ENCODE measurements at places on chromosomes 4 and X.

DNA sequence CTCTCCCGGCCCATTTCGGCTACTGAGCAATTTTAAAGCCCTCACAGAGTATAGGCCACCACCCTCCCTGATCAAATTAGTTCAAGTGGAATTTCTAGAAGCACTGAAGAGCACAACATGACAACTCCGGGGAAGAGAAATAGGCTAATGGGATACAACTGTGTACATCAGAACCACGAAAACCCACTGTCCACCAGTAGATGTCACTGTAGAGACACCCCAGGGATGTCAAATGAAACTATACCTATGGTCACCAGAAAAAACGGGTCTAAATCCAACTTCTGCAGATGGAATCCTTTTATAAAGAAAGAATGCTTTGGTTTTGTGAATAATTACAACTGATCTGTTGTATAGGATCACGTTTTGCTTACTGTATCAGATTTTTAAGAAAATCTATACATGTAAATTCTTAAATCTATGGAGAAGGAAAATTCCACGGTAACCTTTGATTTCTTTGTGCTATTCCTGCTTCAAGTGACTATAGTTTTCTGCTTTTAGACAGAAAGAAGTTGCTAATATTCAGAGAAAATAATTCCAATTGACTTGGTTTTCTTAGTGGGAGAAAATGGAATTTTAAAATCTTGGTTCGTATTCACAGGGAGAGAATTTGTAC, 29.5 kb upstream of the MAP3K15 start:
- no peak for DNase-seq

GRCh38 chrX:47902161-47902560, 65.5 kb downstream of the ZNF81 start:
- no peak for DNase-seq

DNA sequence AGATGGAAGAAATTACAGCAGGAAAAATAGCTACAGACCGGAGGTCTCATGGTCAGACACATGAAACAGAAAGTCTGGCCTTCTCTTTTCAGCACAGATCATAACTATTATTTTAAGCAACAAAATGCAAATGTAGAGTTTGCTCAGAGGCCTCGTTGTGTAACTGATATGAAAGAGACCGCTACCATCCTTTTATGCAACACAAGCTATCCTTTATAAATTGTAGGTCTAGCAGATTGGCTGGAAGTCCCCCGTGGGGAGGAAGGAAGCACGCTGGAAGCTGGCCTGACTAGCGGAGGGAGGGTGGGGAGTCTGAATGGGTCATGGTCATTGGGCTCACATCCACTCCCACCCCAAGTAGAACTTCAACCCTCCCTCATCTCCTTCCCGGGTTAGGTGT, 27.7 kb downstream of the DMP1 start:
- DNase-seq: no peak

DNA sequence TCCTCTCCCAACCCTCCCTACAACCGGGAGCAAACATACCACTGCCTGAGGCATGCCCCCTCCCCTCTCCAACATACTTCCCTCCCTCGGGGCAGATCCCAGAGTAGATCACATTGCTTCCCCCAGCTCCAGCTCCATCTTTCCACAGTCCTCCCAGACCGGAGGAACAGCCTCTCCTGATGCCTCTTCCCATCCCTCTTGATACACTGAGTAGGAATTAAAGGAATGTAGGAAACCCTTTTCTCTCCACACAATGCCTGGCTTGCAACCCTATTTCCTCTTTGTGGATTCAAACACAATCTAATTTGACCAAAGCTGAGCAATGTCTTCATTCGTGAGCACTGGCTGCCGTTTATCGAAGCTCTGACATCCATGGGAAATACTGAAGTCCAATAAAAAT, 339.8 kb downstream of the BCOR start:
- DNase-seq: no peak

DNA sequence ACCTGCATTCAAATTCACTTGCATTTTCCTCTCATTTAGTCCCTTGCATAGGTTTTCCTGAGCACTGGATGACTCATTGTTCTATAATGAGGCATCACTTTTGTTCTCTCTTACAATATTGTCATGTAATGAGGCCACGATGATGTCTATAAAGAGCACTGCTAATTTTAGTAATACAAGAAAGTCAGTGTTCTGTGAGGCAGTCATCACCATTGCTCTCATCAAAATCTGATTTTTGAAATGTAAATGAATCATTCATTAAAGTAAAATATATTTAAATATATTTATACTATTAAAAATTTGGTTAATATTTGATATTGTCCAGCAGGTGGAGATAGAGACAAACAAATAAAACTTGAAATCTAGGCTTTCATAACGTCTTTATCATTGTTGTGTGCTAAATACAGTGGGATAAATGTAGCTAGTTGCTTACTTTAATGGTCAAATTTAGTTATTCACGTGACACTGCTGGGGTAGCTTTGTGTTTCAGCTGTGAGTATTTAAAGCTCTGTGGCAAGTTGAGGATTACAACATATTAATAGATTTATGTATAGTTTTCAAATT, 15.4 kb downstream of the HMGB2 start:
- DNase-seq: no peak

DNA sequence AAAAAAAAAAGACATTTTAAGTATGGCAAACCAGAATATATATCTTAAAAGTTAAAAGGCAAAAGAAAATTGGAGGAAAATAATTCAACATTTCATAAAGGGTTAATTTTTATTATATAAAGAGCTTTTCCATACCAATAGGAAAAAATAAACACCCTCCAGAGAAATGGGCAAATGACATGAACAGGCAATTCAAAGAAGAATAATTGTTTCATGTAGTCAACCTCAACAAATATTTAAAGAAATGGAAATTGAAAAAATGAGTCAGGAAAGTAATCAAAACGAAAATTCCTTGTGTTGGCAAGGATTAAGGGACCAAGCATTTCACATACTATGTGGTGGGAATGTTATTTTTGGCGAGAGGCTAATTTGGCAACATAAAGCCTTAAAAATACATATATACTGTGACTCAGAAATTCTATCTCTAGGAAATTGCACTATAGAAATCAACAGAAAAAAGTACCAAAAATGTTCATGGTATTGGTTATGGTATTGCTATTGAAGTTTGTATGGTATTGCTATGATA, 87.6 kb downstream of the HAUS3 start:
- no peak for DNase-seq

DNA sequence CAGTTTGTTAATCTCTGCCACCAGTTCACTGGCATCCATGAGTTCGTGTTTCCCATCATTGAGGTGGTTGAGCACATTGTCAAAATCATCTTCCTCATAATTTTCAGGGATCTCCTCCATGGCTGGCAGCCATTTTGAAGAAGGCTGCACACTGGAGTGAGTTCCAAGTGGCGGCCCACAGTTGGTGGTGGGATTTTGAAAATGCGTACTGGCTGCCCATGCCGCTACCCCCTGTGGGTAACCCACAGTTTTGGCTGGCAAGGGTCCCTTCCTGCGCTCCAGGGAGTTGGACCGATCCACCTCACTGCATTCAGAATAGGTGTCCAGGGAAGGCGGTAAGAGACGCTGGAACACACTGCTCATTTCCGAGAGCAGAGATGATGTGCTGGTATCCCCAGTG, 11.2 kb downstream of the PCDH18 start:
- DNase-seq: no peak

DNA sequence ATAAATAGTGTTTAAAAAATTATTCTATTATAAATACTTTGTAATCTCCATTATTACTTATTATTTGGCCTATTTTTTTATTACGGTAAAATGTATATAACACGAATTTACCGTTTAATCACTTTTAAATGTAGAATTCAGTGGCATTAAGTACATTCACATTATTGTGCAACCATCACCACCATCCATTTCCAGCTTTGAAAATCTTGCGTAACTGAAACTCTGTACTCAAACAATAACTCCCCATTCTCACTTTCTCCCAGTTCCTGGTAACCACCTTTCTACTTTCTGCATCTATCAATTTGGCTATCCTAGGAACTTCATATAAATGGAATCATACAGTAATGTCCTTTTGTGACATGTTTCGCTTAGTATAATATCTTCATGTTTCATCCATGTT, 45.7 kb downstream of the PASD1 start:
- DNase-seq: no peak

DNA sequence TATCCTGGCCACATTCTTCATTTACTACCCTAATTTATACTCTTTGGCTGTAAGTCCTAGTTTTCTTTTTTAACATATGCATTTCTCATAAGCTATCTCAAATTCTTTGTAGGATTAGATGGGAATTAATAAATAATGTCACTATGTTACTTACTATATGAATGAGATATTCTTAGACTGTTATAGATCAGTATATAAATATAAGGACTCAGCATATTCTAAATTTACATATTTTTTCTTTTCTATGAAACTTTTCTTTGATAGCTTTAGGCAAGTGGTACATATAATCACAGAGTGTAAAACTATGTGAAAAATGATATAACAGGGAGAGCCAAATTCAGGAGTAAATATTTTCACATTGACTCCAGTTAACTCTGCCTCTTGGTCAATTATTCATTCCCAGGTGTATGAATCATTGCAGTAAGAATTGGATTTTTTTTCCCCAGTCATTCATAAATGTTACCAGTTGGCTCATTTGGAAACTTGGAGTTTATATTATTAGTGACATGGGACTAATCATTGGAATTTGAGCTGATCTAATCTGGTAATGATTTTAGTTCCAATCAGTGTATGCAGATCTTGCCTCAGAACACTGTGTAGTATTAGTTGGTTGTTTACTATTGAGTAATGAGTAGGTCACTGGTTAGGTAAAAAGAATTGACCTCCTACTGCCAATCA, 25.3 kb downstream of the FHIP1A start:
- no peak for DNase-seq

DNA sequence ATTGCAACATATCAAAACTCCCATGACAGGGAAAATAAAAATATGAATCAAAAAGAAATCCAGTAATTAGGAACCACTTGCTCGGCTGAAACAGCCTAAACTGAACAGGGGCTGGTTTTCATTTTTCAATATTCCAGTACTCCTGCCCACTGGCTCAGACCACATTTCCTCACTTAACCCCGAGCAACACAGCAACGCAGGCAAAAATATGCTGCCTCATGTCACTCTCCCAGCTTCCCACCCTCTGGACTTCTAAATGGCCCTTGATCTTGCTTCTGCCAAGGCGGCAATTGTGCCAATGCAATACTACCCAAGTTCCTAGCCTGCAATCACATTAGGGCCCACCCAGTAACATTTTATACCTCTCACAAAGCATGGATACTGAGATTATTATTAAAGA, 30.6 kb downstream of the USP46 start:
- no peak for DNase-seq

GRCh38 chr4:140111256-140111655, 42.7 kb downstream of the MAML3 start:
- DNase-seq: no peak

DNA sequence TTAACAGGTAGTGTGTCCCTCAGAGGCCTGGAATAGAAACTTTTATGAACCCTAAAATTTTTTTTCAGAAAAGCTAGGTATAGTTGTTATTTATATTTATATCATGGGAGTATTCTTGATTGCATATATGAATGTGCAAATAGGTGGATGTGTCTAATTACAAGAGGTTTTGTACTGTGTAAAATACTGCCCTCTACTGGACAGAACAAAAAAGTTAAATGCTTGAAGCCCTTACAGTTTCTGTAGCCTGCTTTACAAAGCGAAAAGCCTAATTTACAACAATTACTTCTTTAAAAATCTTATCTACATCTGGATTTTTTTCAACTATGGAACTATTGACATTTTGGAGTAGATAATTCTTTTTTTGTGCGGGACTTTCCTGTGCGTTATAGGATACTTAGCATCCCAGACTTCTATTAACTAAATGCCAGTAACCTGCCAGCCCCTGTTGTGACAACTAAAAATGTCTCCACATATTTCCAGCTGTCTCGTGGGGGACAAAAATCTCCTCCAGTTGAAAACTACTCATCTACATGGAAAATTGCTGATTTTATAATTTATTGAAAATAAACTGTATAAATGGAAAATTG, 35.1 kb downstream of the ENPEP start:
- DNase-seq: no peak

- no peak for DNase-seq
These were observed 18.6 kb upstream of the TEX13B start for GRCh38 chrX:108000751-108001150.

DNA sequence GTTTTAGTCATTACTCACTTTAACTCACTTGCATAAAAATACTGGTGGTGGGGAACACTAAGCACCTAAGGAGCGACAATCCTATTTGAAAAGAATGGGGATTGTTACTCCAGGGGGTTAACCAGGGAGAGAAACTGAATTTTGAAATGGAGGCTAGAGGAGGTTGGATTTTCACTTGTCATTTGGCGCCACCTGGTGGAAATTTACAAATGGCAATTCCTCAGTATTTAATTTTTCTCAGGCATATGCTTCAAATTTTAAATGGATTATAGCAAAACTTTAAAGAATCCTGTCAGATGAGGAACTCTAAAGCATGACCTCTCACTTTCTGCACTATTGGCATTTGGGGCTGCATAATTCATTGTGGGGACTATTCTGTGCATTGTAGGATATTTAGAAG, 2.7 kb upstream of the GEMIN8 start:
- peak; percentile 24 for DNase-seq

DNA sequence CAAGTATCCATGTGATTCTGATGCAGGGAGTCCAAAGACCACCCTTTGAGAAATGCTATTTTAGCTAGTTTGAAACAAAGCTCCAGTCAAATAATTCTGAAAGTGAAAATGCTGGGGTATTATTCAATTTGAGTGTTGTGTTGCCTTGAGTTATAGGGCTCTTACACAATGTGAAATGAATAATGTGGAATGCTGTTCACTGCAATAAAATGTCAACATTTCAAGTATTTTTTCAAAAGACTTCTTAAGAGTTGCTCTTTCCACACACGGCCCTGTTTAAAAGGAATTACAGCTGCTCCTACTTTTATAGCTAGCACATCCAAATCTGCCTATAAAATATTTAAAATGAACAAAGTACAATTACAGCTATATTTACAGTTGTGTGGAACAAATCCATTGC, 27.5 kb upstream of the PLS3 start:
- no peak for DNase-seq

DNA sequence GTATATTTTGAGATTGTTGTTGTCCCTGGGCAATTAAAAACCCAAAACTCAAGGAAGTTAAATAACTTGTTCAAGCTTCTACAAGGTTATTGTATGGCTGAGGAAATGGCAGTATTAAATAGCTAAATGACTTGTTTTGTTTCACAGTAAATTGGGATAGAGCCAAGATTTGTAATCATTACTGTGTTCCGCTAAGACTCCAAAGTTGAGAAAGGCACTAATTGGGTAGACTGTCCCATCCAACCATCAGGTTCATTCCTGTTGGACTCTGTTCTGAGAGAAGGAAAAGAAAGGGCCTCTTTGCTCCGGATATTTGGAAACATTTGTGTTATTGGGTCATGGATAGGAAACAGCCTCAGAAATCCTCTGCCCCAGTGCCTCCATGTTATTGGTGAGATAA, 82.2 kb downstream of the DCLK2 start:
- DNase-seq: no peak

DNA sequence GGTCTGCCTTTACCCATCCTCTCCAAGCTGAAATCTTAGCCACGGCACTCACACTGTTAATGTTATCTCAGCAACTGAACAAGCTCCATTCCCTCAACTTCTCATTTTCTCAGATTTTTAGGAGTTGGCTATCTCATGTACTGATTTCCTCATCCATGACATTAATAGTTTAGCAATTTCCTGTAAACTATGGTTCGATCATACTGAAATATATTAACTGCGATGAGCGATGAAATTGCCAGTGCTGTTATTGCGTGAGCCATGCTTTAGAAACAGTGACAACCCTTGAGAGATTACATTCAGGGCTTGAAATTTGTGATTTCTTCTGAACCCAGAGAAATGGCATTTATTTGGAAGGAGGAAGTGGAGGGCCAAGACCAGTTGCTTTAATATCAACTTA, 223.7 kb downstream of the GPAT3 start:
- no peak for DNase-seq

GRCh38 chrX:150357790-150358189, 5.3 kb upstream of the MAMLD1 start:
- DNase-seq: no peak

Data from central memory CD8-positive, alpha-beta T cell (primary cell).